ENCODE measurements at places on chromosomes 1 and 21. TPM values are rescaled to one million over a fixed set of nuclear protein-coding genes. Genes with fewer than 3 reads are reported as not detected.

DNA sequence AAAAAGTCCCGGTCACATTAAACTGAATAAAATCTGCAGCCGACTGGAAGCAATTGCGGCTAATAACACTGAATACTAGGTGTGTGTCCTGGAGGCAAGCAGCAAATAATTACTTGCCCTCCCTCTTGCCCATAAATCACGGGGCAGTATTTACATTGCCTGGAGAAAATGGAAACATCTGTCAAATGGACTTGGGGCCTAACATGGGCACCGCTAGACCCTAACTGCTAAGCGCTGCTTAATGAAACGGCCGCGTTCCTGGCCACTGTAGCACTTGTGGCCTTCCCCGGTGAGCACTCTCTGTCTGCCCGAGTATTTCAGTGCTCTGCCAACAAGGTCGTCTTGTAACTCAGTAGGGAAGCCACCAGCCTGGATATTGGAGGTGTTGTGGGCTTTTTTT, 23.9 kb upstream of the KNCN start:
- H3K4me1 ChIP-seq, result no peaks in the 10 kb centered on the region
- H3K27me3 ChIP-seq, result no peaks in the 10 kb centered on the region
- peaks cover 32% of the 10 kb centered on the region for H3K36me3 ChIP-seq
- no peak overlapping the region for H3K4me3 ChIP-seq
- no peak for DNase-seq

GRCh38 chr1:20604678-20605077, 15.8 kb downstream of the CDA start:
- H3K4me1 ChIP-seq, result peaks cover 22% of the 10 kb centered on the region
- peak; percentile 10 for DNase-seq
- H3K36me3 ChIP-seq, result no peaks in the 10 kb centered on the region
- no peak overlapping the region for H3K4me3 ChIP-seq
- H3K27ac ChIP-seq, result peak overlapping the region; percentile 31

DNA sequence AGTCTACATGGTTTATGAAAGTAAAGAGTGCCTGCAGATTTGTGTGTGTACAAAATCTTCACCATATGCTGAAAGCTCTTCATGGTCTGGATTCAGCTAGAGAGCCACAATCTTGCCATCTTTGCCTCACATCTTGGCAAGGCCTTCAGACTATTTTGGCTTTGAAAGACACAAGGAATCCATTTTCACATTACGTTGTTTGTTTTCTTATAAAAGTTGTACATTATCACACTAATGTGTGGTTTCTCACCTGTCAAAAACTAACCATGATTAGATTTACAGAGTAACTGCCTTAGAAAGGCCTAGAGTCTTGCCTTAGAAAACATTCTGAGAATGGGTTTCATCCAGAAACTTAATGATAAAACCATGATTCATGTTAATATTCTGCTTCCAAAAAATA, 494.6 kb downstream of the NEGR1 start:
- H3K27me3 ChIP-seq, result no peaks in the 10 kb centered on the region
- H3K4me1 ChIP-seq, result 0 out of 2 replicates have a peak, but pooled peaks cover 1% of the 10 kb centered on the region
- no peak for DNase-seq

GRCh38 chr1:55078470-55078869, 39.1 kb downstream of the PCSK9 start:
- peaks cover 34% of the 10 kb centered on the region for H3K36me3 ChIP-seq
- no peak overlapping the region for H3K27ac ChIP-seq
- DNase-seq, result no peak
- no peak overlapping the region for H3K4me3 ChIP-seq
- H3K27me3 ChIP-seq, result no peaks in the 10 kb centered on the region
- peaks cover 4% of the 10 kb centered on the region for H3K4me1 ChIP-seq

DNA sequence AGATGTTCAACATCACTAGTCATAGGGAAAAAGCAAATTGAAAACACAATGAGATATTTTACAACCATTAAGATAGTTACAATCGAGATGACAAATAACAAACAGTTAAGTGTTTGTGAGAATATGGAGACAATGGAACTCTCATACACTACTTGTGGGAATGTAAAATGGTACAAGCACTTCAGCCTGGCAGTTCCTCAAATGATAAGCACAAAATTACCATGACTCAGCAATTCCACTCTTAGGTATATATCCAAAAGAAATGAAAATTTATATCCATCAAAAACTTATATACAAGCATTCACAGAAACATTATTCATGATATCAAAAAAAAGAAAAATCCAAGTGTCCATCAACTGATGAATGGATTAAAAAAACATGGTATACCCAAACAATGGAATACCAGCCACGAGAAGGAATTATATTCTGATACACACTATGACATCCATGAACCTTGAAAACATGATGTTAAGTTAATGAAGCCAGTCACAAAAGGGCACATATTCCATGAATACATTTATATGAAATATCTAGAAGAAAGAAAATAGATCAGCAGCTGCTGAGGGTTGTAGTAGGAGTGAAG, 76.4 kb downstream of the EVI5 start:
- peak; percentile 21 for DNase-seq
- peaks cover 5% of the 10 kb centered on the region for H3K4me1 ChIP-seq
- no peak overlapping the region for H3K27ac ChIP-seq
- no peak overlapping the region for H3K4me3 ChIP-seq
- H3K27me3 ChIP-seq, result no peaks in the 10 kb centered on the region

- no peak overlapping the region for H3K27ac ChIP-seq
- DNase-seq, result no peak
- H3K36me3 ChIP-seq, result peaks cover 42% of the 10 kb centered on the region
- peaks cover 5% of the 10 kb centered on the region for H3K27me3 ChIP-seq
- H3K4me1 ChIP-seq, result no peaks in the 10 kb centered on the region
- H3K4me3 ChIP-seq, result no peak overlapping the region
Observed at GRCh38 chr1:6465461-6466005, 440 bp downstream of the TNFRSF25 start.

- no peaks in the 10 kb centered on the region for H3K4me1 ChIP-seq
- no peak overlapping the region for H3K27ac ChIP-seq
- DNase-seq, result no peak
Observed at GRCh38 chr1:189117072-189117770, 1360.4 kb downstream of the BRINP3 start.

DNA sequence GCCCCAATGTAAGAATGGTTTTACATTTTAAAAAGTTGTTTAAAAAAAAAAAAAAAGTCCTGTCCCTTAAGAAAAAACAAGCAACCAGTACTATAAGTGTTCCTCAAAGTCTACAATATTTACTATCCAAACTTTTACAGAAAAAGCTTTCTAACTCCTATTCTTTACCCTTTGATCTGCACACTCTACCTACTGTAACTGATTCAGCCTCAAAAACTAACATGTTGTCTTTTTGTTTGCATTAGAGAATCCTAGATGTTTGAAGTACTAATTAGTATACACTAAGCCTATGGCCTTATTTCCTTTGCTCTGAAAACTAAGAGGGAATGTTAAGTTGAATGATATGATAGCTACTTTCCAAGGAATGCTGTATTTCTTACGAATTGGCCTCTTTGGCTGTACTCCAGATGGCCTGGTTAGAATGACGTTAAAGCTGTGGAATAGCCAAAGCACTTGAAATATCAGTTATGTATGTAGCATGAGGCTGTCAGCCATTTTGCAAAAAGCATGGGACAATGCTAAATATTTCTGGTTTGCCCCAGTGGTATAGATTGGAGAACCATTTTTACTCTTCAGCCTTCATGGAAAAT, 234.8 kb downstream of the GPR52 start:
- no peaks in the 10 kb centered on the region for H3K36me3 ChIP-seq
- no peak overlapping the region for H3K4me3 ChIP-seq
- no peaks in the 10 kb centered on the region for H3K27me3 ChIP-seq
- H3K27ac ChIP-seq, result no peak overlapping the region
- H3K4me1 ChIP-seq, result no peaks in the 10 kb centered on the region

DNA sequence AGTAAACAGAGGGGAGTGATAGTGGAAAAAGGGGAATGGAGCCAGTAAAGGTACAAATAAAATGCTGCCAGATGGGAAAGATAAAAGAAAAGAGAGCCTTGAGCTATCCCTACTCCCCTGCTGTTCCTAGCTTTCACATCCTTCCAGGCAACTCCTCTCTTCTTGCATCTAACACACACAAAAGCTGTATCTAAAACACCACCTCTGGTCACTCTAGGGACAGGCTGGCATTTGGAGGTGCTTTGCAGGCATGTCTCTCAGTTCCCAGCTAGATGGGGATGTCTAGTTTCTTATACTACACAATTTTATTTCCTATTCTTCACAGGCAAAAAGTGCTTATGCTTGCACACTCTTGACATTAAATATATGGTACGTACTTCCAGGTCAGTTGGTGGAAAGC, 185.1 kb upstream of the ST6GALNAC5 start:
- no peaks in the 10 kb centered on the region for H3K36me3 ChIP-seq
- no peaks in the 10 kb centered on the region for H3K27me3 ChIP-seq
- no peak for DNase-seq
- no peak overlapping the region for H3K27ac ChIP-seq

GRCh38 chr1:1761504-1762376, 16.5 kb downstream of the NADK start:
- no peak overlapping the region for H3K27ac ChIP-seq
- H3K4me3 ChIP-seq, result no peak overlapping the region
- no peak for DNase-seq
- H3K36me3 ChIP-seq, result peaks cover 50% of the 10 kb centered on the region
- H3K4me1 ChIP-seq, result no peaks in the 10 kb centered on the region

- H3K27ac ChIP-seq, result no peak overlapping the region
- no peaks in the 10 kb centered on the region for H3K4me1 ChIP-seq
- H3K4me3 ChIP-seq, result no peak overlapping the region
Observed at GRCh38 chr1:157490467-157491165, 61.7 kb downstream of the FCRL5 start.

Gene L1TD1
- not detected for total RNA-seq

Gene OR2L3
- not detected for total RNA-seq

Gene RIIAD1
- total RNA-seq, result not detected

Gene C1orf53
- 4.2 TPM for total RNA-seq

Gene FAM72B
- total RNA-seq, result 1.6 TPM

All from IMR-90 (cell line).